Pancreas (tissue), 10 donors: ENCODE measurements at places on chromosomes 11 and 22.

DNA sequence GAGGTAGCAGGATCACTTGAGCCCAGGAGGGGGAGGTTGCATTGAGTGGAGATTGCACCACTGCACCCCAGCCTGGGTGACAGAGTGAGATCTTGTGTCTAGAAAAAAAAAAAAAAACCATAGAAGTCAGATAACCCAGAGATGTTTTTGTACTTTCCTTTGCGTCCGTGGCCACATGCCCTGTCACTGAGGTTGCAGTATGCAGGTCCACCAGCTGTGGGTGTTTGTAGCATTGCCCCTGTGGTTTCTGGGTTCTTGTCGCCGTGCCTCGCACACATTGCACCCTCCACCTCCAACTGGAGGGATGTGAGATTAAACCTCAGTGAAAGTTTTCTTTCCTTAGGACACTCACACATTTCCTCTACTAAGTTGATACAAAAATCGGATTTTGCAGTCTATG is 70.3 kb downstream of the TNRC6B start:
- DNase-seq, result no peak

DNA sequence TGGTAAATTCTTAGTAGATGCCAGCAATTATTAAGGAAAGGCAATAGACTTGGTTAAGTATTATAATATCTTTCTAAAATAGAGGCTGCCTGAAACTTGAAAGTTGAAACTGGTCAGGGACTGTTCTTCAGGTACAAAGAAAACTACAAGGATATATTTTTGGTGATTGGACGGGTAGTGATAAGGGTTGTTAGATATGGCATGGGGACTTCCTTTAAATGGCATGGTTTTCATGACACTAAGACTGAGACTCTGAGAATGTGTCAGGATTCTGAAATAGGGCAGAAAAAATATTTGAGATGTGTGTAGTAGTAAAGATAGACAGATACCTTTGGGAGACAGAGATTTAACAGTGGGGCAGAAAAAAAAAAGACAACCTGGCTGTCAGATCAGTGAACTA is 108.4 kb upstream of the SLC5A12 start:
- DNase-seq, result no peak

GRCh38 chr11:10653946-10654810 is 39.4 kb downstream of the IRAG1 start:
- DNase-seq, result no peak

GRCh38 chr11:1702506-1702905 is 5.5 kb downstream of the KRTAP5-6 start:
- DNase-seq, result no peak
